ENCODE measurements at places on chromosomes 4 and X.

DNA sequence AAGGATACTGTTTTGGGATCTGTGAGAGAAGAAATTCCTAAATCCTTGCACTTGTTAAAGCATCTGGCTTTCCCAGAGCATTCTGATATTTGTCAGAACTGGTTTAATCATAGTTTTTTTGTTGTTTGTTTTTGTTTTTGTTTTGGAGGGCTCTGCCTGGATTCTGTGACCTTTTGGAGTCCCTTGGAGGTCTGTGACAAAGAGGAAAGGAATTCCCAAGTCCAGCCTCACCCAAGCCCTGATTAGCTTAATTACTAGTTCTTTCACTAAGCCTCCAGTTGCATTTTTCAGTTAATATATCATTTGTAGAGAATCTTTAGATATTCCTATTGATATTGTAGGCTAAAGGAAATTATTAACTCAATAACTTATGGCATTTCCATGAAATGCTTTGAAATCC, 711 bp downstream of the ACE2 start:
- no peak for DNase-seq

GRCh38 chrX:28638775-28639174, 51.5 kb downstream of the IL1RAPL1 start:
- no peak for DNase-seq

DNA sequence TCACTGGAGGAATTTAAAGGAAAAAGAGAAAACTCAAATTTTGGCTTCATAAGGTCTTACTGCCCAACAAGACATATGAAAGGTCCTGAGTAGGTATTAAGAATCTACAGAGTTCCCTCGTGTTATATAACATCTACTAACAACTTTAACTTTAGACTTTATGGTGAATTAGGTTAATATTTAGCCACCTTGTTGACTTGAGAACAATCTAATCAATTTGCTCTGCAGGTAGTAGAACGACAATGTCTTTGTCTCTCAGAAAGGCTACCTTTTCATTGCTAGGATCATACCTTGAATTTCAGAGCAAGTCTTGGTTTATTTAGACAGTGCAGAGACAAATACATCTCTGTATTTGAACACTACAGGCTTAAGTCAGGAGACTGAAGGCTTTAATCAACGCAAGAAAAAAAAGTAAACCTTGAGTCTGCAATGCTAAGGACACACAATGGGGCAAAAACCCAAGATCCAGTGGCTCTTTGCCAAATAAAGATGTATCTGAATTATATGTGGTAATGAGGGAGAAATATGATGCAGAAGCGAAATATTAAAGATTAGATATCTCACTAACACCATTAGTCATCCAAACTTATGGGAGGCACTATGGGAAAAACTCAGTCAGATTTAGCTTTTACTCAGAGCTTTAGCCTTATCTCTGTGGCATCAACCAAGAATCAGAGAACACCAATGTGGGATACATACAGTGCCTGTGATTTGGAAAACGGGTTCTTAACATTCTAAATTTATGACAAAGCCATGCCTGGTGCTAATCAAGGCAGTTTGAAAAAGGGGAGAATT, 93.6 kb upstream of the FTHL17 start:
- DNase-seq, result no peak

GRCh38 chr4:159279084-159279483, 176.2 kb downstream of the RAPGEF2 start:
- DNase-seq, result no peak

GRCh38 chr4:84968925-84969324, 2.4 kb upstream of the WDFY3 start:
- no peak for DNase-seq

GRCh38 chr4:168119100-168119499, 26.8 kb downstream of the ANXA10 start:
- no peak for DNase-seq

GRCh38 chr4:140342620-140343019, 30.8 kb upstream of the SCOC start:
- DNase-seq, result no peak

DNA sequence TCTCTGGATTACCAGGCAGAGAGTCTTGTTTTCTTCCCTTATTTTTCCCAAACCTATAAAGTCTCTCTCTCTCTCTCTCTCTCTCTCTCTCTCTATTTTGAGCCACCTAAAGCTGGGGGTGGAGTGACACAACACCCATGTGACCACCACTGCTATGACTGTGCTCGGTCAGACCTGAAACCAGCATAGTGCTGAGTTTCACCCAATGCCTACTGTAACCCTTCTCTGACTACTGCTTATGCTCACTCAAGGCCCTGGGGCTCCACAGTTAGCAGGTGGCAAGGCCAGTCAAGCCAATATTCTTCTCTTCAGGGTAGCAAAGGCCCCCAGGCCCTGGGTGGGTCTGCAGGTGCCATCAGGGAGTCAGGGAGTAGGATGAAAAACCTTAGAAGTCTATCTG, 114.7 kb upstream of the ARMCX2 start:
- no peak for DNase-seq

- no peak for DNase-seq
Measured at GRCh38 chrX:37667141-37667540, 18.4 kb upstream of the XK start.

- no peak for DNase-seq
Measured at GRCh38 chr4:8461086-8461485, 20.5 kb downstream of the TRMT44 start.

All from CD8-positive, alpha-beta T cell (primary cell).